Endothelial cell (in vitro differentiated cells): ENCODE measurements at places on chromosomes 7 and 10.

GRCh38 chr10:69406816-69407580 lies 9.7 kb downstream of the TACR2 start:
- no peak for DNase-seq

GRCh38 chr7:1151156-1151555 lies 8.8 kb downstream of the ZFAND2A start:
- DNase-seq = no peak

DNA sequence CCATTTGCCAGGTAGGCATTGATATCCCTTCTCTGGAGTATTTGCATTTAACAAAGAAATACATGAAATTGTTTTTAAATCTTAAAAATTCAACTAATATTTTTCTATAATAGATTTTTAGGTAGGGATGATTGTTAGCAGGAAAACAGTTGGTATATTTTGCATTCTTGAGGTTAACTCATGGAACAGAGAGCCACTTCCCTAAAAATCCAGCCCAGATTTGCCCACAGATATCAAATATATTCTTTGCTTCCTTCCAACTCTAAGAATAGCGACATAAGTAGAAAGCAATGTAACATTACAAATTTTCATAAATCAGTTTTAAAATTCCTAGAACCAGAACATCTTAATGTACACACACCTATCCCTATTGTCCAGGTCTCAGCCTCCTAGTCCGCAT lies 45.0 kb upstream of the ANLN start:
- no peak for DNase-seq

DNA sequence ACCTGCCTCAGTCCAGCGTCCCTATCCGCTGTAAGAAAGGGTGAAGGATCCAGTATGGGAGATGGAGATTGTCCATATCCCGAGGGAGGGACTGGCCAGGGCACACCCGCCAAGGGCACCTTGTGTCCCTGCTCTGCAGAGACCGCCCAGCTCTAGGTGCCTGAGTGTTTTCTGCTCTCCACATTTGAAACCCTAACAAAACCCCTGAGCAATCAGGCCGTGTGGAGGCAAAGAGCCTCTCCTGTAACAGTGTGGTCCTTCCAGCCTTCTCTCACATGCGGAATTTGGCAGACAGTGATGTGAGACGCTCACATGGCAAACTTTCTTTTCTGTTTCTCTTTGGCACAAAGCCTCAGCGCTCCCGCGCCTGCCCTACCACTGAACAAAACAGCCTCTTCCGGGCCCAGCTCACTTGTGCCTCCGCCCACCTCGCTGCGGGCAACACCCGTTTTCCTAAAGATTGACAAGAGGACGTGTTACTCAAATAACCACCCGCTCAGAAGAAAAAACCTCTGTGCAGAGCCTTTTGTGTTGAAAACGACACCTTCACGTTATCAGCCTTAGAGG lies 514.8 kb downstream of the DNAJB6 start:
- DNase-seq = no peak

- DNase-seq = no peak
These were observed 414.2 kb upstream of the SEMA3C start for GRCh38 chr7:81333004-81333403.

DNA sequence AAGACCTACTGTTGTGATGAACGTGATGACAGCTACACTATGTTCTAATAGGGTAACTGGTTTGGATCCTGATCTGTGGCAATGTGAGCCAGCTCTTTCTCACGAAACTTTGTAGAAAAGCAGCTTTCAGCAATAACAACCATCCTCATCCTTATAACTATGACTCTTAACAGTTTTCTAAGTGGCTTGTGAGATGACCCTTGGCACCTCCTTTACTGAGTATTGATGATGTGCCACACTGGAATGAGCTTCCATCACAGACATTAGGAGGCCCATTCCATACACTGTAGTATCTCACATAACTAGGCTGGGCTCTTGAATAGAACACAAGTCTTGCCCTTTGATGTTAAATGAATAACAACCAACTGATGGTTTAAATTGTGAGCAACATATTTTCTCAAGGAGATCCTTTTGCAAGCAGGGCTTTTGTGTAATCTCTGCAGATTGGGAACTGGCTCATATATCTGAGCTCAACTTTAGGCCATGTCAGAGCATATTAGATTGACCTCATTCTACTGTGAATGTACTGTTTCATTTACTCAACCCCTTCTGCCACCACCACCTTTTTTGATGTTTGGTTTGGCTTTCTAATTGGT lies 46.4 kb downstream of the MYPN start:
- DNase-seq = no peak
